Stimulated activated CD8-positive, alpha-beta memory T cell treated with anti-CD3 and anti-CD28 coated beads, Interleukin-4, amount 100 ng/mL, for 1 hour (primary cell): ENCODE measurements at places on chromosomes 2 and 18.

DNA sequence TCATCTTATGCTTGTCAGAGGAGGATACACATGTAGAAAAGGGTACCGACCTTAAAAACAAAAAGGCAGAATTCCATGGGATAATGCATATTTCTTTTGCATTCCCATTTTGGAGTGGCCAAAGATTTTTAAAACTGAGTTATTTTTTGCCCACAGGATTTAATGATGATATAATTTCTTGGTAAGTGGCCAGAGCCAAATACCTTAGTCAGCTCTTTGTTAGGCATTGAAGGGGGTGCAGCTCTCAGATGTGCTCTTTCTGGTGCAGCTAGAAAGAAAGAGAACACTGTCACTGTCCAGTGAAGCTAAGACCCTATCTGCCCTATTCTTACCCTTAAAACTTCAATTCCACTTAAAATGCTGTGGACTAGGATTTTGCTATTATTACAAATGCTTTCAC is 10.8 kb downstream of the COQ10B start:
- DNase-seq = no peak

GRCh38 chr2:85844486-85844885 is 44.3 kb downstream of the ST3GAL5 start:
- DNase-seq = no peak

DNA sequence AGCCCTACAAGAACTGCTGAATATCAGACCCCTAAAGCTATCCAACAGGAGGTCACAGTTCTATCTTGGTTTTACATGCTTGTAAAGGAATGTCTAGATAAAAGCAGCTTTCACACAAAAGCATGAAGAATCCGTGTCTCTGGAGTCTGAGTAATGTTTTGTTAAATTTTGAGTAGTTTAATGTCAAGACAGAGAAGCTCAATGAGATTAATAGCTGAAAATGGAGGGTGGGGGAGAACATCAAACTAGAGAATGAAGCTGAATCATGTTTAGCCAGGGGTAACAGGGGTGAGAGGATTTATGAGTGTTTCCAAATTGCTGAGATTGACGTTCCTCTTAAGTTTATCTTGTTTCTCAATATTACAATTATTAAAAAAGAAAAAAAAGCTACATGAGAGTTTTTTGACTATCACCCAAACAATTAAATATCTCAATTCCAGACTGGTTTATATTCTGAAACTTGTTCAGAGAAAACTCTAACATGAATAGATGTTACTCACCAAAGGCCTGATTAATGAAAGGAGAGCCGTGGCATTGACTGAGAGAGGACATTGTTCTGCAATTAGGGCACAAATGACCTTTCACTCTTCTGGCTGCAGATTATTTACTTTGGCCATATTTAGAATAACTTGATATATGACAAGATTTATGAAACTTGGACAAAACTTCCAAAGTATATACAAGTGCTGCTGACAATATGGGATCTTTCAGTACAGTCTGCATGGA is 266.4 kb upstream of the ETAA1 start:
- DNase-seq = no peak

DNA sequence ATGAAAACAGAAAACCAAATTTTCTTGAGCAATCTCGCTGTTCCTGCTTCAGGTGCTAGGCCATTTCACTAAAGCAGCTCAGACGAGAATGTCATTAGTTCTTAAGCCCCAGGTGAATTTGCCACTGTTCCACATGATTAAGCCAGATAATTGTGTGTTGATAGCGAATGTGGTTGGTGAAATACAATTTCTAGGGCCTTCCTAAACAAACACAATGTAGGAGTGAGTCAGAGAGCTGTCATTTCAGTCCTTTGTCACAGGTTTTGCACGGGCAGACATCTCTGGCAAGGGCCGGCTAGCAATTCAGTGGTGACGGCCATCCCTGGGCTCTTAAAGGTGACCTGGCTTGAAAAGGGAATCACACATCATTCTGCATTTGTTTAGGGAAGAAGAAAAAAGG is 170.7 kb downstream of the TMEM182 start:
- DNase-seq = no peak

- DNase-seq = no peak
Measured at GRCh38 chr2:3243804-3244203, 133.8 kb downstream of the EIPR1 start.

GRCh38 chr18:40447820-40448219 is 1507.2 kb upstream of the PIK3C3 start:
- no peak for DNase-seq

GRCh38 chr2:196131384-196131937 is 39.9 kb downstream of the STK17B start:
- peak; percentile 43 for DNase-seq

DNA sequence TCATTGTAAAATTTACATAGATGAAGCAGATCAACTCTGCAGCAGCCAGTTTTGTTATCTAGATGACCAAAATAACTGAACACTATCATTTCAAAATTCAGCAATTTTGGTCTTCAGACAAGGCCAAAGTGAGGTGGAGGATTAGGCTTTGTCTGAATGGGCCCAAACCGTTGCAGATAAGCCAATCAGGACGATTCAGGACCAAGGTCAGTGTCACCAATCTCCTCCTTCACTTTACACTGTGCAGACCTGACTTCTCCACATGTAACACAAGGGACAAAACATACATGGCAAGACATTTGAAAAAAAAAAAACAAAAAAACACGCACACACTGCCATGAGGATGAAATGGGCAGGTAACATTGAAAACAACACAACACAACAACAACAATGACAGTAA is 211.2 kb downstream of the NAPG start:
- DNase-seq = no peak

DNA sequence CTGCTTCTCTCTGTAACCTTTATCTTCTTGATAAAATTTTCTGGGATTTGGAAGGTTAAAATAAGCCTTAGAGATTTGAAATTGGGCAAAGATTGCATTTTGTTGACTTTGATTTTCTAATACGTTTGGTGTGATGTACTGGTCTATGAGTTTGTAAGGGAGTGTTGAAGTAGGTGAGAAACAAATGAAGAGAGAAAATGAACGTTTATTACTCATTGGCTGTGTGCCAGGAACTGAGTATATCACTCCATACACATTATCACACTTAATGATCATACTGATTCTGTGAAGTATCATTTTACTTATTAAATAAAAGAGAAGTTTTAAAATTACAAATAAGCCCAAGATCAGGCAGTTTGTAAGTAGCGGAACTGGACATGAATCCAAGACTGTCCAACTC is 795.1 kb upstream of the ZEB2 start:
- no peak for DNase-seq

DNA sequence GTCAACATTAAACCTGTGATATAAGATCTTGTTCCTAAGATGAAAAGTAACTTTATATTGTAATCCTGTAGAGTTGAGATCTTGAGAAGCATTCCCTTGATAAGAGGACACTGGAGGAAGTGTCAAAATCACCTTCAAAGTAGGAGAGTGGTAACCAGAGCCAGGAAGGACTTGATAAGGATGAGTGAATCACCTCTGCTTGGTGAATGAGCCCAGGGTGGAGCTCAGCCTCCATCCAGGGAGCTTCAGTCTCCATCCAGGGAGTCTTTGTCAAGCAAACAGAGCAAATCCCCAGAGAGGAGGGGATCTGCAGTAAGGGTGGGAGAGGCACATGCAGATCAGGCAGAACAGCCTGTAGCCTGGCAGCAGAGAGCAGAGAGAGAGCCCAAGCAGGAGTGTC is 167.1 kb upstream of the SIX2 start:
- DNase-seq = no peak

- no peak for DNase-seq
Measured at GRCh38 chr18:51195451-51196117, 1.9 kb downstream of the MEX3C start.

DNA sequence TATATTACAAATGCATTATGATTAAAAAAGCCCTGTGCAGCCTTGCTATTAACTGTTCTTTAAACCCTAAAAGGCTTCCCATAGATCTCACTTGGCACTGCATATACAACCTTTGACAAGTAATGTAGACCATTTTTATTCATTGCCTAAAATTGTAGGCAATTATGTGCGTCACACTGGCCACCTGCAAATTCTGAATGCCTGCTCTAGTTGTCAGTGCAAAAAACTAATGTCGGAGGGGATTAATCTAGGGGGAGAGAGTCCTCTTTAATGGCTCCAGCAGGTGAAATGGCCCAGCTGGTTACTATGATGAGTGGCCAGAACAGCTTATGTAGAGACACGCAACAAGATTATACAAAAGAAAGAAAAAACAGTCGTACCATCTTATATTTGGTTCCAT is 123.2 kb downstream of the OLA1 start:
- no peak for DNase-seq

GRCh38 chr2:178114462-178114861 is 2.2 kb downstream of the RBM45 start:
- DNase-seq = no peak

DNA sequence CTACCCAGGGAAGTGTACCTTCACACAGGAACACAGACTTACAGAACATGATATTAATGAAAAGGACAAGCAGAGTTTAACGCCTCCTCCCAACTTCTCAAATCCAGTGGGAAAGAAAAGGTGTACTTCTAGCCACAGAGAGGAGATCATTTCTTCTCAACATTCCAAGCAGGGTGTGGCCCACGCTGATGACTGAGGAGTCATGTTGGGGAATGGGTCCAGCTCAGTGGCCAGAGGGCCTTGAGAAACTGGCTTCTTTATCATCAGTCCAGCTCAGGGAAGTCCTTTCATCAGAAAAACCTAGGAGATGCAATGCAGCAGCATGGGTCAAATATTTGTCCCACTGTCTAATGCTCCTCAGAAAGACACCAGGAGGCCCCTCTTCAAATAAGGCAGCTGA is 63.0 kb downstream of the RBM43 start:
- no peak for DNase-seq

DNA sequence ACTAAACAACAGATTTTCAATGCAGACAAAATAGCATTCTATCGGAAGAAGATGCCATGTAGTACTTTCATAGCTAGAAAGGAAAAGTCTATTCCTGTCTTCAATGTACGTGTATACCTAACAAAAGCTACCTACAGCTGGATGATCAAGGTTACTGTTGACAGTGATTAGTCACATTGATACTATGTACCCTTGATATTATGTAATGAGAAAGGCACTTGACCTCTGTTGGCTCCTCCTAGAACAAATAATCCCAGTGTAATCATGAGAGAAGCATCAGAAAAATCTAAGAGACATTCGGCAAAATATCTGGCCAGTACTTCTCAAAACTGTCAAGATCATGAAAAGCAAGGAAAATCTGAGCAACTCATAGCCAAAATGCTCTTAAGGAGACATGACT is 44.4 kb upstream of the LRRTM4 start:
- no peak for DNase-seq

DNA sequence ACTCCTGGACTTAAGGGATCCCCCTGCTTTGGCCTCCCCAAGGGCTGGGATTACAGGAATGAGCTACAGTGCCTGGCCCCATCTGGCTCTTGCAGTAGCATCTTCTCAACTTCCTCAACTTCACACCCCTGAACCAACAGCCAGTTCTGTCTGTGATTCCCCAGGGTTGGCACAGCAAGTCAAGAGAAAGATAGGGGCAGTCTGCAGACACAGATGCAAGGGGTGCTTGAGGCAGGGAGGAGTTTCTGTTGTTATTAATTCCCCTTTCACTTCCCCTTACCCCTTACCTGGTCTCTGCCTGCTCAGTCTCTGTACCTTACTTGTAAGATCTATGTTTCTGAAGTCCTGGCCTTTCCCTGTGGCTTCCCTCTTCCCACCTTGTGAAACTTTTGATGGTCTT is 54.1 kb upstream of the MEX3C start:
- no peak for DNase-seq

GRCh38 chr2:221104361-221104811 is 467.7 kb downstream of the EPHA4 start:
- no peak for DNase-seq

DNA sequence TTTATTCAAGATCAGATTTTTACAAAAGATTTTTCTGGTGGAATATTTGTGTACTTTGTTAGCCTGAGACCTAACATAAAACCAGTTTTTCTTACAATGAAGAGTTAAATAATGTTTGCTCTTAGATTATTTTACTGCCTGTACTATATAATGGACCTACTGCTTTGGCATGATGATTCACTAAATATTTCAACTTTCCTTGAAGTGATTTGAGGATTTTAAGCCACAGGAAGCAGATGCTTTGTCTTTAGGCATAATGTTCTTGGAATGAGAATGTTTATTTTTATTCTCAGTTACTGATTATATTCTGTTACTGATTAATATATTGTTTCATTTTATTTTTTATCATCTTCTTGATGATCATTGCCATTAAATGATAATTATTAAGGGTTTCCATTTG is 175.3 kb upstream of the LRP1B start:
- no peak for DNase-seq

DNA sequence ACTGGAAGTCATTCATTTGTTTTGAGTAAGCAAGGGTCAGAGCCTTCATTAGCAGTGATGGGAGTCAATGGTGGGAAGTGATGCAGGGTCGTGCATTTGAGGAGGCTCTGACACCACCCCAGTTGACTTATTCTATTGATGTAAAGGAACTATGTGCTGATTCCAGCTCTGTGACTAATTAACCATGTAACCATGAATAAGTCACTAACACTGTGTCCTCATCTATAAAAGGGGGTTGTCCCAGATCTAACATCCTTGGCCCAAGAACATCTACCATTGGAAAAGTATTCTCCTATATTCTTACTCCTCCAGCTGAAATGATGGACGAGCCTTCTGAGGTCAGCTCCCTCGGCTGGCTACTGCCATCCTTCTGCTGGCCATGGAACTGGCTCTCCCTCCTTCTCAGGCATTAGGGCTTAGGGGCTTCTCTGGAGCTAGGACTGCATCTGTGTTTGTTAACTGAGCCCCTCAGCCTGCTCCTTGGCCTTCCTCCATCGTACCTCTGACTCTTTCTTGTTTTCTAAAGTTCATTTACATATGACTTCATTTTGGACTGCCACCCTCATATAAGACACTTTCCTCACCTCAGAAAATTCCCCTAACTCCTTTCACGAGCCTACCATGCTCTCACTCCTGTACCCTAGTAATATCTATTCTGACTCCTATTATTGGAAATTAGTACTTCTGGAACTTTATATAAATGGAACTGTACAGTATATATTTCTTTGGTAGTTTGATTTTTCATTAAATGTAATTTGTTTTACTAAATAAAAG is 115.5 kb downstream of the KCTD1 start:
- no peak for DNase-seq

GRCh38 chr18:25595274-25596060 is 243.5 kb upstream of the ZNF521 start:
- no peak for DNase-seq

GRCh38 chr2:240602266-240603050 is 15.9 kb downstream of the CAPN10 start:
- no peak for DNase-seq

- DNase-seq = no peak
Measured at GRCh38 chr2:46917628-46918027, 2.0 kb upstream of the MCFD2 start.

GRCh38 chr2:84944295-84944909 is 26.6 kb upstream of the KCMF1 start:
- DNase-seq = no peak

DNA sequence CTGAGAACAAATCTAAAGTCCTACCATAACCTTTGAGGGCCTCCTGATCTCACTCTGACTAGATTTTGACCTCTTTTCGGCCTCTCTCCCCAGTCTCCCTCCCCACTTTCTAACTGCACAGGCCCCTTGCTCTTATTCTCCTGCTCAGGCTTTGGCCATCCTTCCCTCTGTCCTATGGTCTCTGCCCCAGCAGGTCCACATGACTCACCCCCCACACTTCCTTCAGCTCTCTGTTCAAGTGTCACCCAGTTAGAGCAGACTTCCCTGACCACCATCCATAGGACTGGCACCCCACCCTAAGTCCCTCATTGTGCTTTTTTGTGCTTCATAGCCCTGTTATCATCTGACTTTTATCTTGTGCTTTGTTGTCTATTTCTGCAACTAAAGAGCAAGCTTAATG is 41.2 kb upstream of the NT5C1B start:
- no peak for DNase-seq

- no peak for DNase-seq
Measured at GRCh38 chr2:65370387-65371073, 61.9 kb downstream of the SPRED2 start.
